ENCODE measurements at places on chromosomes 5 and 9.

DNA sequence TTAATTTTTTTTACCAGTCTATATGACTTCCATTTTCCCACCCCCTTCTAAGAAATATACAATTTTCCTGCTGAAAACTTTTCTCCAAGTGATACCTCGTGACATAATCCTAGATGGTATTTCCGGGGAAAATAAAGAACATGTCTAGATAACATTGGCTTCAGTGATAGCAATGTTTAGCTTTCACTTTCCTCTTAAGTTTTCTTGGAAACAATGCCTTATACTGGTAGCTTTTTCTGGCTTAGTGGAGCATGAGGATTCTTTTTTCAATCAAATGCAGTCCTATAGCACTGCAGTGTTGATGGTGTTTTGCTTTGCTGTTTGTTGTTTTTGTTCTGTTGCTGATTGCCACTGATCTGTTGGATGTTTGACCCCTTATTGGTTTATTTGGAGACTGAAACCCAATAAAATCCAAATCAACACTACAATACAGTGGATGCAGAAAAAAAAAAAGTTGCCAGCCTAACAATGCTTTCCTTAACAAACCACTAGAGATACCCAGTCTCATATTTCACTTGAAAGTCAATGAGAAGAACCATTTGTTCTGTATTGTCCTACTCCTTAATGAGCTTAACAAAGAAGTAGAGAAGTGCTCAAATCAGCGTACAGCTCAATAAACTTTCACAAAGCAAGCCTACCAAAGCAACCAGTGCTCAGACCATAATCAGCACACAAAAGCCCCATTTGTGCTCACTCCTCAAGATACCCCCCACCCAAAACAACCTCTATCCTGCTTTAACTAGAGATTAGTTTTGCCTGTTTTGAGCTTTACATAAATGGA is 74.2 kb upstream of the GRAMD2B start:
- DNase-seq, result no peak

GRCh38 chr5:135087950-135088349 is 53.9 kb upstream of the PITX1 start:
- no peak for DNase-seq

DNA sequence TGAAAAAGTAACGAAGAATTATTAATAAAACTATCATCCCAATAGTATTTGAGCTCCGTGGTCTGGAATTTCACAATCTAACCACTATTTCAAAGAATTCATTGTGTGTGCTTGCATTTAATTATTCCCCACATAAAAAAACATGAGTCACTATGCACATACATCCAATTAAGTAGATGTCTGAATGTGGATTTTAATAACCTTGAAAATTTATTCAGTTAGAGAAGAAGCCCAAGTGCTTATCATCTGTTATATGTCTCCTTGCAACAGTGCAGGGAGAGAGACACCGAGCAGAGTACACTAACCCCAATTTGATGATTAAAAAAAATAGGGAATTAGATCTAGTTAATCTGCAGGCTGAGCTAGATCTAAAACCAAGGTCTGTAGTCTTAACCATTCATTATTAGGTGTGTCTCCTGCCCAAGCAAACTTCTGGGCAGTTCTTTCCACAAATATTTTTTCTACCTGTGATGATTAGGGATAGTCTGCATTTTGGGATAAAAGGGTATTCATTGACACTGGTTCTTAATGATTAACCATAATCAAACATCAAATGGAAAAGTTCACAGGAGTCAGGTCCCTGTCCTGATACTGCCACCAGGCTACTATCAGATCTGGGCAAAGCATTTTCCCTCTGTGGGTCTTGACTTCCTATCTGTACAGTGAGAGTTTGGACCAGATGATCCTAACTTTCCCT is 164.2 kb downstream of the GRIA1 start:
- DNase-seq, result no peak

GRCh38 chr5:171310819-171311321 is 1.8 kb downstream of the TLX3 start:
- no peak for DNase-seq

DNA sequence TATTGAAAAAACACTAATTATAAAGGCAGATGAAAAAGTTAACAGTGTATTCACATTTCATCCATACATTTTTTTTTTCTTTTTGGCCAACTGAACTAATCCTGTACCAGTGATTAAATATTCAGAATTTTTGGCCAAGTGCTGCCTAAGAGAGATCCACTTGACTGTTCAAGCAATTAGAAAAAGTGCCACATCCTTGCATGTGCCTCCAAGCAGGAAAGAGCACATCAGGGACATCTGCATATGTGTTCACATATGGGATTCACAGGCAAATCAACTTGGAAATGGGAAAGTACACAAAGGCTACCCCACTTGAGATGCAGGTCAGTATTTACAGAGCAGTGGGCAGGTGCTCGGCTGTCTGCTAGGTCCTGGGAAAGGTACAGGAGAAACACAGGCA is 163.3 kb upstream of the LHFPL2 start:
- no peak for DNase-seq

DNA sequence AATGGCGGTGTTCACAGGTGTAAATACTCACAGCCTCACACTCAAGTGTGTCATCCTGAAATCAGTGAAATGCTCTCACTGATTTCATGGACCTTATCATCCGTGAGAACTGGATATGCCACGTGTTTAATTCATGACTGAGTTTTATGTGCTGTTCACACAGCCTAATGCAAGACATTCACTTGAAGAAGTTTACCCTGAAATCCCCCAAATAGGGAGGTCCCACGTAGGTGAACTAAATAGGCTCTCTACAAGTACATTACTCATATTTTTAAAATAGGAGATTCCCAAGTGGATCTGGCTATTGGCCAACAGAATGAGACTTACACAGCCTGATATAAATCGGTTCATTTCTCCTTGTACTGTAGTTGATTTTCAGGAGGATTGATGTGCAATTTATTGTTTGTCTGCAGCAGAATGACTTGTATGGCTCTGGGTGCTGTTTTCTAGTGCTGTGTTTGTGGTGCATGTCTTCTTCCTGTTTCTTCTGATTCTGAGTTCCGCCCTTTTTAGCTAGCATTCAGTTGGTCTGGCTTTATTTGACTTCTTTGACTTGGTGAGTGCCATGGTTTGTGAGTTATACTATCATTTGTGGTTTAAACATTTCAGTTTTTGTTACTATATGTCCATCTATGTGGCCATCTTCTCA is 25.1 kb downstream of the TRIO start:
- no peak for DNase-seq

- DNase-seq, result peak; percentile 9
Observed at GRCh38 chr9:135815830-135816650, 91.3 kb downstream of the CAMSAP1 start.

GRCh38 chr5:30981576-30981975 is 211.9 kb upstream of the CDH6 start:
- no peak for DNase-seq

- DNase-seq, result no peak
Observed at GRCh38 chr9:37503736-37504135, 18.0 kb downstream of the POLR1E start.

DNA sequence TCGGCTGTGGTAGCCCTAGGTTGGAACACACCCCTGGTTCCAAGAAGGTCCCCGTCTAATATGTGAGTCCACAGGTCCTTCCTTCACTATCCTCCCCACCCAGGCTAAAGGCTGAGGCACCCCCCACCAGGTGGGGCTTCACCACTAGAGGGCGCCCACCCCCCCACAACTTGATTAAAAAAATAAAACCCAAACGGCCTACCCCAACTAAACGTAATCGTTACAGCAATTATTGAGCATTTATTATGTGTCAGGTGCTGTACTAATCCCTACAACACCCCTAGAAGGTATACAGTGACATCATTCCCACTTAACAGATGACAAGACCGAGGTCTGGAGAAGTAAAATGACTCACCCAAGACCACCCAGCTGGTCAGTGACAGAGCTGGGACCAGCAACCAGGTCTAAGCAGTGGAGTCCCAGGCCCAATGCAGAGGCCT is 65.0 kb downstream of the FGF18 start:
- no peak for DNase-seq

- no peak for DNase-seq
Observed at GRCh38 chr5:107885601-107886000, 214.9 kb upstream of the EFNA5 start.

DNA sequence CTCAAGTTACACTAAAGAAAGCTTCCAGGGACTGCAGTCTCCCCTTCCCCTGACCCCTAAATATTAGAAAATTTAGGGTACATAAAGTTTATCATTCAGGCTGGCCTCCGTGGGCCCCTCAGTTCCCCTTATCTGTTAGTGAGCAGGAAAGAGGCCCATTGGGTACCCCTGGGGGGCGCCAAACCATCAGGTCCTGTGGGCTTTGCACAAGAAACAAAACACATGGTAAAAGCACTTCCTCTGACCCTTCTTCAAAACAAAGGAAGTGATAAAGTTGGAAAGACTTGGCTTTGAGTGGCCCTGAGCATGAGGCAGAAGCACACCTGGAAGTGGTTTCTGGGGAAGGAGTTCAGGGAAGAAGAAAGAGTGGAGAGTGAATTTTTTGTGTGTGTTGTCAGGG is 213.0 kb downstream of the SMARCA2 start:
- DNase-seq, result no peak

- DNase-seq, result no peak
Observed at GRCh38 chr5:141272906-141273305, 27.7 kb downstream of the PCDHB15 start.

DNA sequence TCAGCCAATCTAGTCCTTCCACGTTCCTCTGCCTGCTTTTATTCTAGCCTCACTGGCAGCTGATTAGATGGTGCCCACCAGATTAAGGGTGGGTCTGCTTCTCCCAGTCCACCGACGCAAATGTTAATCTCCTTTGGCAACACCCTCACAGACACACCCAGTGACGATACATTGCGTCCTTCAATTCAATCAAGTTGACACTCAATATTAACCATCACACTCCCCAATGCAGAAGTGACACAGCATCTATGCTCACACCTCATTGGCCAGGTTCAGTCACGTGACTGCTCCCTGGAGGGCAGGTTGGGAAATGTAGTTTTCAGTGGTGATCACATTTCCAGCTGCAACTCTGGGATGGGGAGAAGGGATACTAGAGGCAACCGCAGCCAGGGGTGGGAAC is 13.0 kb downstream of the SUSD3 start:
- no peak for DNase-seq

DNA sequence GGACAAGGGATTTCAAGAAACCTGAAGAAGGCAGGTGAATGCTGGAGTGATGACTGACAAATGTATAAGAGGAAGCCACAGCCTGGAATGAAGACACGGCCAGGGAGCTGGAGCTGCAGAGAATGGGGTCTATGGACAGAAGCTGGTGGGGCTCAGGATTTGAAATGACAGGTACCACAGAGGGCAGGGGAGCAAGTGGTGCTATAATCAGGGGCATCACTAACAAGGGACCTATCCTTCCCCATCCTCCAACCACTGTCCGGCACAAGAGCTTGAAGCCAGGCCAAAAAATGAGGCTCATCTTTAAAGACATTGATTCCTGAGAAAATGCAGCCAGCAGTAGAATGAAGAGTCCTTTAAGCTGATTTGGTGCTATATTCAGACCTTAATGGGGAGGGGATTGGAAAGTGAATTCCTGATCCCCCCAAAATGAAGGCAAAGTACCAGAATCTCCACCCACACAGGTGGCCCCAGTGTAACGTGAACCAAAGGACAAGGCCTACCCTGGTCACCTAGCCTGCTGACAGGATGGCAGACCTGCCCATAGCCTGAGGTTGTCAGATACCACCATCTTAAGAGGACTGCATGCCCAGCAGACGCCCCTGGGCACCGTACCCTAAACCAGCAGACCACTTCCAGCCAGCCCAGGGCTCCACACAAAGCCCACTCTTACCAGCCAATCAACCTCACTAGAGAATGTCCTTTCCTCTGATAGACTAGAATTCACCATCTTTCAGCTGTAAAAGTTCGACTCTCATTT is 109.2 kb downstream of the SAXO1 start:
- DNase-seq, result no peak

DNA sequence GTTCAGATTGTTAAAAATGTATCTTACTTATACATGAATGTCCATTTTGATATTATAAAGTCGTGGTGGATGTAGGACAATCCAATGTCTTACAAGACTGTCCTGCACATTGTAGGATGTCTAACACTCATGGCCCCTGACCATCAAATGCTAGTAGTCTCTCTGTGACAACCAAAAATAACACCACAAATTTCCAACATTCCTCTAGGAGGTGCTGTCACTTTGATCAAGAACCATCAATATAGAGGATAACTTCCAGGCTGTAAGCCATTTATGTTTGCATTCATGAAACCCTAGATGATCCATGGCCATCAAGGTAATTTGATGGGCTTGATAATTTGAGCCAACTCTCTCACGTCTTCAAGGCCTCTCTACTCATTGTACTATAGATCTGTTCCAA is 20.5 kb upstream of the ZFR start:
- DNase-seq, result no peak

- DNase-seq, result no peak
Observed at GRCh38 chr5:27403243-27403882, 365.0 kb upstream of the CDH9 start.

DNA sequence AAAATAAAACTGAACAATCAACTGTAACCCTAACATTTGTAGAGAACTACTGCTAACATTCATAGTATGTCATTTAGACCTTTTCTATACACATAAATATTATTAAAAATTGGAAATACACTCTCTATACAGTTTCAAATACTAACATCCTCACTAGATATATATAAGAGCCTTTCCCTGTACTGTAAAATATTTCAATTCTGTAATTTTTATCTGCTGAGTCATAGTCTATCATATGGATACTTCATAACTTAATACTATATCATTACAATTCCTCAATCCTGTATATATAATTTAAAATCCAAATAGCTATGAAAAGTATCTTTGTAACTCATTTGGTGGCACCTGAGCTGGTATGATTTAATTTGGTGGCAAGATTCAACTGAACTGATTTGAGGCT is 55.8 kb downstream of the FBXO4 start:
- no peak for DNase-seq

DNA sequence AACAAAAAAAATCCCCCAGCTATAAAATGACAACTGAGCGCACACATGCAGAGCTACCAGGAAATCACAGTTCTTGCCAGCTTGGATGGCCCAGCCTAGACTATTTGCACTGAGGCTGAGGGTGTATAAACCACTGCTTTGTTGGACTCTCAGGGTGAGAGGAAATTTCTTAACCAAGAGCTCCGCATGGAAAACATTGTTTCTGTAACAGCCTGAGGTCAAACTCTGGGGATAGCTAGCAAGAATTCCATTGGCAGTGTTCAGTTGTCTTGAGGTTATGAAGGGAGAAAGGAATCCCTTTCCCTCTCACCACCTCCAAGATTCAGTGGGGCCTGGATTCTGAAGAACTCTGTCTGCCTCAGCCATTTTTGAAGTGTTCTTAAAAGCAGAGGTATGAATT is 360.0 kb downstream of the OSTF1 start:
- DNase-seq, result no peak

GRCh38 chr5:88886746-88887341 is 3.9 kb upstream of the MEF2C start:
- no peak for DNase-seq

GRCh38 chr5:118611332-118611945 is 376.9 kb downstream of the DTWD2 start:
- no peak for DNase-seq
